ENCODE measurements at places on chromosomes 5 and 9. TPM values are rescaled to one million over a fixed set of nuclear protein-coding genes. Genes with fewer than 3 reads are reported as not detected.

- DNase-seq: peak; percentile 51
Observed at GRCh38 chr5:95900383-95900958, 61.2 kb downstream of the ELL2 start.

DNA sequence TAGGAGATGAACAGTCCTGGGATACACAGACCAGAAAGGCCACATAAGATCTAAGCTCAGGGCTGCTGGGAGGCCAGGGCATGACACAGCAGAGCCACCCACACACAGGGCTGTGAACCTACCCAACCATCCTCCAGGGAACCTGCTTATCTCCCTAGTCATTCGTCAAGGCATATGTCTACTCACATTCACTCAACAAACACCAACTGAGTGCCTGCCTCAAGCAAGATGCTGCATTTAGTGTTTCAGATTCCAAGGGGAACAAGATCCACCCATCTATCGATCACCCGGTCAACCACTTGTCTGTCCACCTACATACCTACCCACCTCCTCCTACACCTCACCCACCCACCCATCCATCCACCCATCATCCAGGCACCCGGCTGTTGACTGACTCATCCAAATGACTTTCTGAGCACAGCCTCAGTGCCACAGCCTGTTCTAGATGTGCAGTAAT, 1.9 kb downstream of the DPM2 start:
- DNase-seq: no peak

- no peak for DNase-seq
Observed at GRCh38 chr5:145521066-145521465, 314.1 kb downstream of the PRELID2 start.

- DNase-seq: no peak
Observed at GRCh38 chr5:123709422-123709821, 197.4 kb downstream of the CSNK1G3 start.

DNA sequence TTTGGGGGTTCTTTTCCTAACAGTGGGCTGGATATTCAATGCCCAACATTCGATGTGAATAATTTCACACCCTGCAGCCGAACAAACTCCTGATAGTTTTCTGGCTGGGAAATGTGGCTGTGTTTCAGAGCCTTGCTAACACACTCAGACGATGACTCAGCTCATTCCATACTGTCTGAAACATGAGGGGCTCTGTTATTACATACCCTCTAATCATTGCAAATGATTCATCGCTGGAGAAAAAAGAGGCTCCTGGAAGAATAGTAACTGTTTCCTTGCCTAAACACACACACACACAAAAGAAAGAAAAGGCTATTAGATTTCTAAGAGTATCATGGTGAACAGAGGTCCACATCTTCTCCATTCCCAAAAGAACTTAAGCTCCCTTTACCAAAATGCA, 75.8 kb downstream of the OXCT1 start:
- DNase-seq: peak; percentile 90

- no peak for DNase-seq
Observed at GRCh38 chr9:108322326-108323098, 533.3 kb downstream of the ACTL7B start.

DNA sequence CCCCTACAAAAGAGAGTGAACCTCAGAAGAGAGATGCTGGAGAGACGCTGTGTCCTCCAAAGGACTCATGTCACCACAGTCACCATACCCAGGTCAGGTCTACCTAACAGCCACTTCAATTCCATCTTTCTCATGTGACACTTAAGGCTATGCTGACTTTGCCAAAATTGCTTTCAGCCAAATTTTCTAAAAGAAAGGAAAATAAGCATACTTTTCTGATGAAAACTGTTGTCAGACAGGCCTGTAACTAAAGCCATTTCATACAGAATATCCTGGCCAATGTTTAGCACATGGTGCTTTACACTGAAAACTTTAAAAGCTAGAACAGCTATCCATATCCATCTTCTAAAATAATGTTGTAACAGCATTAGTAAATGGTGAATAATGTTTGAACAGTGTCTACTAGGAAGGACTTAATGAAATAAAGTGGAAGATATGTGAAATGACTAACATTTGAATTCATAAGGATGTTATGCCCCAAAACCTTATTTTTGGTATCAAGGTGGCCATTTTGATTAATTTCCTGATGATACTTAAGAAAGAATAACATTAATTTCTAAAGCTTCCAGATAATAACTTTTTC, 97.2 kb downstream of the NFIB start:
- no peak for DNase-seq

DNA sequence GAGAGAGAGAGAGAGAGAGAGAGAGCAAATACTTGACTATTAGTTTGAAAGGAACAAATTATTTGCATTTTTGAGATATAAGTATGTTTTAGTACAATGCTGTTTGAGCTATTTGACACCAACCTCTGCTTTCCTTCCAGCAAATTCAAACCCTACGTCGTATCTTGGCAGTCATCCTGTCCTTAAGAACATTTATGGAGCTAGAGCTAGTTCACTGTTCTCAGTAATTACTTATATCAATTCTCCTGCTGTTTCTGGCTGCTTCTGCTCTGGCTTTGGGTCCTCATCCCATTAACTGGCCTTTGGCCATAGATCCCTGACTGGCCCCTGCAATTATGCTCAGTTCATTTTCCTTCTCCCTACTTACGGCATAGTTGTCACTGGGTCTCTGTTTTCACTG, 19.9 kb upstream of the ERAP2 start:
- DNase-seq: no peak

- no peak for DNase-seq
Observed at GRCh38 chr5:107476783-107477182, 194.0 kb downstream of the EFNA5 start.

DNA sequence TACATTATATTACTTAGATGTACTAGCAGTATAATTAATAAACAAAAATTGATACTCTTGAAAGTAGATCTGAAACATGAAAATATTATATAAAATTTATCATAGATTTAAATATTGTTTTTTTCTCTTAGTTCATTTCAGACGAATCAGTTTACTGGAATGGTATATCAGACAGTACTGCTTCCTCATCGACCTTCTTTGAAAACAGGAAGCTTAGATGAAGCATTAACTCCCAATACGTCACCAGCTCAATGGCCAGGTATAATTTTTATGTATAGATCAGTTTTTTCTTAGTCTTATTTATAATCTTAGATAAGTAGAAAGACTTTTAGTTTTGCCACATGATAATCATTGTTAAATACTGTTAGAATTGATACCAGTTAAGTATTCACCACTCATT, 106.3 kb downstream of the DMXL1 start:
- DNase-seq: no peak

- peak; percentile 67 for DNase-seq
Observed at GRCh38 chr5:39376293-39376714, 12.0 kb upstream of the C9 start.

DNA sequence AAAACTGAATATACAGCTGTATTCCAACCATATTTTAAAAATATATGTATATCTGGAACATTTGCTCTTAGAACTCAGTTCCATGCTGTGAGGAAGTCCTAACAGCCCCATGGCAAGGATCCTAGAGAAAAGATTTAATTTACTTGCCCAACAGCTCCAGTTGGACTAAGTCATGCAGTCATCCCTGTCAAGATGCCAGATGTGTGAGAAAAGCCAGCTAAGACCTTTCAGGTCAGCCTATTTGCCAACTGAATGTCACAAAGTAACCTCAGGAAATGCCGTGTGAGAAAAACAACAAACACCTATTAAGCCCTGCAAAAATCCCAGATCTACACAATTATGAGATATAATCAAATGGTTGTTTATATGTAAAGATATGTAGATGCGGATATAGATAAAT, 416.3 kb downstream of the NR2F1-AS1 start:
- DNase-seq: peak; percentile 95

DNA sequence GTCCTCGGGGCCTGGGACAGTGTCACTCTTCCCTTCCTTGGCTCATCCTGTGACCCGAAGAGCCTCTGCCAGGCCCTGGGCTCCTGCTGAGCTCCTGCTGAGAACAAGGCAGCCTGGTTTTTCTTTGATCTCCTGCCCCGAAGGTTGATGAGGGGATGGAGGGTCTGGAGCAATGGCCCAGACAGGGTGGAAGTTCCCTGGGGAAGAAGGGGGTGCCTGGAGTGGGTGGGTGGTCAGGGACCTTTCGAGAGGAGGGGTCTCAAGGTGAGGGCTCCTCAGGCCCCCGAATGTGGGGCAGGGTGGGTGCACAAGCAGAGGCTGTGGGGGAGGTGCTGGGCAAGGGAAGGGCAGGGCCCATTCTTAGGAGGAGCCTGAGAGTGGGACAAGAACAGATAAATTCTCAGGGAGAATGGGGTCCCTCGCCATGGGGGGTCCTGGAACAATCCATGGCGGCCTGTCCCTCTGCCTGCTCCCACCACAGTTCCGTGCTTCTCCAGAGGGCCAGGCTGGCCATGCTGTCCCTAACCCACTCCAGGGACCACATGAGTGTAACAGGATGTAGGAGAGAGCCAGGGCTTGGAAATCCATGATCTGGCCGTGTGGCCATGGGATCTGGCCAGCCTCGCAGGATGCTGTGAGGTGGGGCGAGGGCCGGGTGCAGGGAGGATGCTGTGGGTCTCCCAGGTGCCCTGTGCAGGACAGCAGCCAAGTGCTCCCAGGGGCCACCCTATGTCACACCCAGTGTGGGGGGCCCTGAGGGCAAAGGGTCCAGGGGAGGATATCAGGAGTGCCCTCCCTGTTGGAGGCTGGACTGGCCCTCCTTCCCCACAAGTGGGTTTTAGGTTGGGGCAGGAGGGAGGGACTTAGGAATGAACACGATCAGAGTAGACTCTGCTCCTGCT, 128.5 kb upstream of the LPCAT1 start:
- DNase-seq: no peak

DNA sequence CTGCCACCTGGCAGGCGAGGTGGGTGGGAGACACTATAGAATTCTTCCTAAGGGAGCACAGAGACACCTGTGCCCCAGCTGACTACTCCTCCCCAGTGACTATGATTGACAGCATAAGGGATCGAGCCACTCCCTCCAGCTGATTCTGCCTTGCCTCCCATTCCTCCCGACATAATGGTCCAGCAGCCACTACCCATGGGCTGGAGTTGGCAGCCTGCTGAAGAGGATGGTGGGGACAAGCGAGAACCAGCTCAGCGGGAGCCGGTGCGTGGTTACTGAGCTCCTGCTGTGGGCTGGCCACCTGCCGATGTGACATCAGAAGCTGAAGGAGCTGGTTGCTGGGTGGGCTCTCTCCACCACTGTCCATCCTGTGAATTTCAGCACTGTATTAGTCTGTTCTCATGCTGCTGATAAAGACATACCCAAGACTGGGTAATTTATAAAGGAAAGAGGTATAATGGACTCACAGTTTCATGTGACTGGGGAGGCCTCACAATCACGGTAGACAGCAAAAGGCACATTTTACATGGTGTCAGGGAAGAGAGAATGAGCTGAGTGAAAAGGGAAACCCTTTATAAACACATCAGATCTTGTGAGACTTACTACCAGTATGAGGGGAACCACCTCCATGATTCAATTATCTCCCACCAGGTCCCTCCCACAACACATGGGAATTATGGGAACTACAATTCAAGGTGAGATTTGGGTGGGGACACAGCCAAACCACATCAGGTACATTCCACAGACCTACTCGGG, 12.1 kb upstream of the NCS1 start:
- DNase-seq: no peak

GRCh38 chr9:36632892-36633291, 60.2 kb downstream of the MELK start:
- DNase-seq: peak; percentile 50

GRCh38 chr5:177327539-177328522, 16.1 kb upstream of the MXD3 start:
- DNase-seq: peak; percentile 84

GRCh38 chr9:14099737-14100136, 214.2 kb downstream of the NFIB start:
- no peak for DNase-seq

DNA sequence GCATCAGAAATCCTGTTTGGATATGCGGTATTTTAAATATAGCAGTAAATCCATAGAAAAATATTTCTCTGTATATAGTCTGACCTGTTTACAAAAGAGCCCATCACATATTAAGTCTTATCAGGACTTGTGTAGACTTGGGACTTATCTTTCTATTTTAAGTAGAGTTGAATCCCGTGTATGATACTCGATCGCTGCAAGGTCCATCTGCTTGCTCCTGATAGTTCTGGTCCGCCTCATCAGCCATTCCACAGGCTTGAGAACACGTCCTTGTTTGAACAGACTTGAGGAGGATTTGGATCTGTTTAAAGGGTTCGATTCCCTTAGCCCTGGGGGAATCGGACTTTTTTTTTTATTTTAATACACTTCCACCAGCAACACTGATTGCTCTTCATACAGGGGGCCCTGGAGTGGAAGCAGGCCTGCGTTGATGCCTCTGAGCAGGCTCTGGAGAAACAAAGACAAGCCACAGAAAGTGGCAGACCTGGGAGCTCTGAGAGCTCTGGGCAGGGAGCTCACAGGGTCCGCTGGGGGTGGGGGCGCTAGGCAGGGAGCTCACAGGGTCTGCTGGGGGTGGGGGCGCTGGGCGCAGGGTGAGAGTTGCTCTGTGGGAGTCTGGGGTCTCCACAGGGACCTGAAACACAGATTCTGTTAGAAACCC, 112.2 kb downstream of the MVB12B start:
- no peak for DNase-seq

DNA sequence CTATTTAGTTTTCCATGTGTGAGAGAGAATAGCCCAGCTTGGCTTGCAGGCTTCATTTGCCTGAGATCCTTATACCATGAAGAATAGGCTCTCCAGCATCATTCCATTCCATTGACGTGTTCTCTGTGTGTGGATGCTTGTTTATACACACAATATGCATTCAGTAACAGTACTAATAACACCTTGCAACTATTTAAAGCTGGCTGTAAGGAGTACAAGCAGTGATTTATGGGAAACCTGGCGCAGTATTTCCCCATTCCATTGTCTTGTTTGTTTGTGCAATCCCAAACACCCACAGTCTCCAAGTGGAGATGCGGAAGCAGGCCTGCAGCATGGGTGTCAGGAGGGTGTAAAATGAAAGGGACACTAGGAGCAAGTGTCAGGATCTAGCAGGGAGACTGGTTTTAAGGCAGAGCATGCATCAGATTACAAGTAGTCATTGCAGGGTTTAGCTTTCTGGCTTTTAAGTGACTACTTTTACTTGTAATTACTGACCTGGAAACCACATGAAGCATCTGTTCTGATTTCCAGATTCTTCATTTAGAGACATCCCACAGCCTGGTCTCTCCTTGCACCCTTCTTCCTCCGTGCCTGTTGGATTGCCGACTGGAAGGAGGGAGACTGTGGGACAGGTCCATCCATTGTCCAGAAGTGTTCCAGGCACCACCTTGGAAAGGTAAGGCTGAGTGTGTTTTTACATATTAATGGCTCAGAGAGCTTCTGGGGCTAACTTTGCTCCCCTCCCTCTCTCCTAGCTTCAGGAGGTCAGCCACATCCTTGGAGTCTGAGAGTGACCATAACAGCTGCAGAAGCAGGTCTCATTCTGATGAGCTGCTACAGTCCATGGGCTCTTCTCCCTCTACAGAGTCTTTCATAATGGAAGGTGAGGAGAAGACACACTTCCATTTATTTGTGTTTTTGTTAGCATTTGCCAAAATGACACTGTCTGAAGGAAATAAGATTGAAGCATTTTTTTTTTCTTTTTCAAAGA, 241.6 kb downstream of the ARHGEF28 start:
- DNase-seq: peak; percentile 30

The TMC1 gene
- total RNA-seq: not detected

The ASS1 gene
- total RNA-seq: 4.0 TPM

The GALNT12 gene
- total RNA-seq: 0.81 TPM

The CAMK2A gene
- 0.17 TPM for total RNA-seq

The LHX2 gene
- 5.3 TPM for total RNA-seq

The ALDH1A1 gene
- 0.71 TPM for total RNA-seq

The RLN2 gene
- total RNA-seq: not detected

The SPATA31D3 gene
- not detected for total RNA-seq

The HBEGF gene
- 9.2 TPM for total RNA-seq

Measured in M059J (cell line).